Sigmoid colon (tissue), 7 donors: ENCODE measurements at places on chromosomes 2 and 18. TPM values are rescaled to one million over a fixed set of nuclear protein-coding genes. Genes with fewer than 3 reads are reported as not detected.
A peak's percentile ranks its signal among the peaks of the same experiment; 100 is the strongest.

GRCh38 chr2:195910570-195910969 lies 158.1 kb downstream of the DNAH7 start:
- DNase-seq: no peak
- H3K36me3 ChIP-seq: no peaks in the 10 kb centered on the region
- no peak overlapping the region for H3K4me3 ChIP-seq
- H3K27me3 ChIP-seq: no peaks in the 10 kb centered on the region
- H3K4me1 ChIP-seq: no peaks in the 10 kb centered on the region

DNA sequence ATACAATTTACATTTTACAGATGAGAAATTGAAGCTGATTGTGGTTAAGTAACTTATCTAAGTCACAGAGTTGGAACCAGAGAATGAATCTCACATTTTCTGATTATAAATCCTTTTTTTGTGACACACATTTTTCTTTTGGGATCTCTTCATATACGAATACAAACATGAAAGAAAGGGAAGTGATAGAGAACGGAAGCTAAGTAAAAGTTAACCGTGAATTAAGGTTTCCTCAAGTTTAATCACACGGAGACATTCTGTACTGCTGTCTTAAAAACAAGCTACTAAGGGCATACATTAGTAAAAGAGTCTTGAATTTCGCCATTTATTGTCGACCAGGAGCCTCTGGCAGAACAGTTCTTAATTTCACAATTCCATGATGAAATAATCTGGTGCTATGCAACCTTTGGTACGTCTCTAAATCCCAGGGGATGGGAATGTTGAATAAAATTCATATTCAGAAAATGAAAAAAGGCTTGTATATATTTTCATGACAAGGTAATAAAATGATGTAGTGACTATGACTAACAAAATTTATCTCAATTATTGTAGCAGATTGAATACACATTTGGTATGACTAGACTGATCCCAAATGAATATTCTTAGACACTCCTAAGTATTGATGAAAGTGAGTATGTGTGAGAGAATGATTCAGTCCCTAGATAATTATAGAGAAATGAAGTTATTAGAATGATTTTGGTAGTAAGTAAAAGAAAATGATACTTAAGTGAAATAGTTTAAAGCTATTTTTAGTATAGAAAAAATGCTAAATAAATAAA lies 40.3 kb upstream of the ZSWIM2 start:
- H3K4me3 ChIP-seq: no peak overlapping the region
- H3K4me1 ChIP-seq: no peaks in the 10 kb centered on the region
- H3K36me3 ChIP-seq: no peaks in the 10 kb centered on the region
- no peak for DNase-seq

- no peaks in the 10 kb centered on the region for H3K27me3 ChIP-seq
- no peak overlapping the region for H3K27ac ChIP-seq
- no peak overlapping the region for H3K4me3 ChIP-seq
- no peaks in the 10 kb centered on the region for H3K4me1 ChIP-seq
- DNase-seq: no peak
Measured at GRCh38 chr2:195330513-195330956, 326.5 kb upstream of the SLC39A10 start.

DNA sequence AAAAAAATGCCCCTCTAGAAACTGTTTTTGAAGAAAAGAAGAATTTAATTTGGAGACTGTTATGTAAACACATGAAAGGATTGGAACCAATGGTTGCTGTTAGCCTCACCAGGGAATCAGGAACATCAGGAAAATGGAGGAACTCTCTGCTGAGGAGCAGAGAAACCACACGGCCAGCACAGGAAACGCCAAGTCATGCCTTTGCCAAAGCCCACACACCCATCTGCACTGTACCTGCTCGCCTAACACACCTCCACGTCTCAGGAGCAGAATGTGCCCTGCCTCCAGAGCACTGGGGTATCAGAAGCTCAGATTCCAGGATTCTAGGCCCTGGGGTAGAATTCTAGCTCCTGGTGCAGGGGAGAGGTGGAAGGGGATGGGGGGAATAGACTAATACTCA lies 9.8 kb upstream of the SCYGR1 start:
- no peak overlapping the region for H3K4me3 ChIP-seq
- H3K27ac ChIP-seq: no peak overlapping the region
- H3K4me1 ChIP-seq: no peaks in the 10 kb centered on the region

DNA sequence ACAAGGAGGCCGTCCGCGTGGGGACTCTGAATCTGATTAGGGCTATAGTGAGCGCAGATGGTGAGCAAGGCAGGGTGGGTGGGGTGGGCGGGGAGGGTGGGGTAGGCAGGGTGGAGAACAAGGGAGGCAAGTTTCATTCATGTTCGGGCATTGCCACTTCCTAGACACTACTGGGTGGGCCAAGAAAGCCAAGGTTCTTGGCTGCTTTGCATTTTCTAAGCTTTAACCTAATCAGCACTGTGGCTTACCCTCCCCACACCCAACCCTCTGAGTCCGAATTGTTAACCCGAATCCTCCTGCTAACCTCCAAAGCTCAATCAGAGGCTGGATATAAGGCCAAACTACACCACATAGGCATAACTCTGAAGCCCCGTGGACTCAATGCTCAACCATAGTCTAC lies 18.1 kb downstream of the MROH2A start:
- H3K27me3 ChIP-seq: no peaks in the 10 kb centered on the region
- DNase-seq: no peak
- H3K27ac ChIP-seq: no peak overlapping the region
- no peak overlapping the region for H3K4me3 ChIP-seq
- no peaks in the 10 kb centered on the region for H3K36me3 ChIP-seq
- H3K4me1 ChIP-seq: no peaks in the 10 kb centered on the region

GRCh38 chr2:201248288-201248844 lies 12.0 kb upstream of the CASP8 start:
- H3K4me3 ChIP-seq: no peak overlapping the region
- H3K27ac ChIP-seq: no peak overlapping the region
- no peaks in the 10 kb centered on the region for H3K4me1 ChIP-seq
- H3K27me3 ChIP-seq: no peaks in the 10 kb centered on the region

DNA sequence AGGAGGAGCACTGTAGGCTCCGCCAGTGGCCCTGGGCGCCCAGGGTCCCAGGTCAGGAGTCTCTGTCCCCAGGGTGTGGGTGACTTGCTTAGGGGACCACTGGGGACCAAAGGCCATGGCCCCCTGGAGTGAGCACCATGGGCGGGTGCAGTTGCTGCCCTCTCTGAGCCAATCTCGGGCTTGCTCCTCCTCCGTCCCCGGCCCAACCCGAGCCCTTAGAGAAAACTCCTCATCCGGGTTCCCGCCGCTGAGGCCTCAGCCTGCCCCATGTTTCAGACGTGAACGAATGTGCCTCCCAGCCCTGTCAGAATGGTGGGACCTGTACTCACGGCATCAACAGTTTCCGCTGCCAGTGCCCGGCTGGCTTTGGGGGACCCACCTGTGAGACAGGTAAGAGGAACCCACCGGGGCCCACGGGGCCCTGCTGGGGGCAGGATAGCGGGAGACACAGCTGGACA lies 38.6 kb downstream of the SNED1 start:
- peak; percentile 56 for DNase-seq
- no peaks in the 10 kb centered on the region for H3K36me3 ChIP-seq
- peaks cover 17% of the 10 kb centered on the region for H3K4me1 ChIP-seq
- no peak overlapping the region for H3K27ac ChIP-seq
- H3K4me3 ChIP-seq: peak overlapping the region; percentile 34

- no peak overlapping the region for H3K4me3 ChIP-seq
- H3K27ac ChIP-seq: no peak overlapping the region
- H3K4me1 ChIP-seq: no peaks in the 10 kb centered on the region
- H3K36me3 ChIP-seq: no peaks in the 10 kb centered on the region
Measured at GRCh38 chr2:175741164-175741563, 260.9 kb downstream of the LNPK start.

DNA sequence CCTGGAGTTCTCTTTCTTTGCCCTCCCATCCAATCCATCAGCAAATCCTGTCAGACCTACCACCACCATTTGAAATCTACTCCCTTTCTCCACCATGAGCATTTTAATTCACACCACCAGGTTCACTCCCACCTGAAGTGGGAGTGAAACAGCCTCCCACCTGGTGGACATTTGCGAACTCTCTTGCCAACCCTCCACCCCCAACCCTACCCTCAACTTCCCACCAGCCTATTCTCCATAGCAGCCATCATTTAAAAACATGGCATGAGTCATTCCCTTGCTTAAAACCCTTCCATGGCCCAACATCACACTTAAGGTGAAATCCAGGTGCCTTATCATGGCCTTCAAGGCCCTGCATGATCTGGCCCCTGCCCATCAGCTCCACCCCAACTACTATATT lies 3.5 kb downstream of the RTKN start:
- H3K27ac ChIP-seq: no peak overlapping the region
- no peaks in the 10 kb centered on the region for H3K36me3 ChIP-seq
- H3K27me3 ChIP-seq: peaks cover 24% of the 10 kb centered on the region
- no peak overlapping the region for H3K4me3 ChIP-seq
- peaks cover 51% of the 10 kb centered on the region for H3K4me1 ChIP-seq

DNA sequence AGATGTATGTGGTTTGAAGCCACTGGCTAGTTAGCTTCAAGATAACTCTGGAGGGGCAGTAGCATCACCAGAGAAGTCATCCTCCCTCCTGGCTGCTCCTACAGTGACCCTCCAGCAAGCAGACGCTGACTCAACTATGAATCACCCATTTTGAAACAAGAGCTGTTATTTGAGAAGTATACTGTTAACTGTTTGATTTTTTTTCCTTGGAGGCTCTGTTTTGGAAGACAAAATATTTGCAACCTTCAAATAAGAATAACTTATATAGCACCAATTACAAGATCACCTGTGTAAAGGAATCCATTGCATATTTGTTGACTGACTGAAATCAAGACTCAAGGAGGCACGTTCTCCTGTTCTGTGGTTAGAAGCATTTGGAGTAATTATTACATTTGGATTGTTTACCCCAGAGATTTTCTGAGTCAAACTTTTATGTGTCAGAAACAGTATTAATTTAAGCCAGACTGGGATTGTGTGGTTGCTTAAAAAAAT lies 313.8 kb downstream of the MTX2 start:
- H3K36me3 ChIP-seq: no peaks in the 10 kb centered on the region
- DNase-seq: peak; percentile 67
- H3K27me3 ChIP-seq: no peaks in the 10 kb centered on the region
- no peak overlapping the region for H3K4me3 ChIP-seq
- no peak overlapping the region for H3K27ac ChIP-seq

DNA sequence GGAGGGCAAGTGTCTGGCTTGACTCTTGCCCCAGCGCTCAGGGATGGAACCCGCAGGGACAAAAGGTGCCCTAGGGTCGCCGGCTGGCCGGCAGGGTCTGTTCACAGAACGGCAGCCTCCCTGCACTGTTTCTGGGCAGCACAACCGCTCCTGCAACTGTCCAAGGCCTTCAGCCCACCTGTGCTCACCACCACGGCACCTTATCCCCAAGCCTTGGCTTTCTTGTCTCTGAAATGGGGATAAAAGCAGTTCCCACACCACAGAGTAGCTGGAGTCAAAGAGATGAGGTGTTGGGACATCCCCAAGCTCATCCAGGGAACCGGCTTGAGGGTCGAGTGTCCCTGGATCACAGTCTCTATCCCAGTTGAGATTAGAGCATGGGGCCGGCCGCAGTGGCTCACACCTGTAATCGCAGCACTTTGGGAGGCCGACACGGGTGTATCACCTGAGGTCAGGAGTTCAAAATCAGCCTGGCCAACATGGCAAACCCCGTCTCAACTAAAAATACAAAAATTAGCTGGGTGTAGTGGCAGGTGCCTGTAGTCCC lies 4.7 kb downstream of the SNORC start:
- peak; percentile 49 for DNase-seq
- peaks cover 28% of the 10 kb centered on the region for H3K27me3 ChIP-seq
- H3K4me3 ChIP-seq: no peak overlapping the region
- no peaks in the 10 kb centered on the region for H3K36me3 ChIP-seq
- no peak overlapping the region for H3K27ac ChIP-seq

- no peak for DNase-seq
- H3K4me3 ChIP-seq: no peak overlapping the region
- no peak overlapping the region for H3K27ac ChIP-seq
- no peaks in the 10 kb centered on the region for H3K4me1 ChIP-seq
- no peaks in the 10 kb centered on the region for H3K36me3 ChIP-seq
- no peaks in the 10 kb centered on the region for H3K27me3 ChIP-seq
Measured at GRCh38 chr2:34401186-34401585, 802.1 kb upstream of the FAM98A start.

GRCh38 chr2:49254401-49254800 lies 100.1 kb upstream of the FSHR start:
- no peaks in the 10 kb centered on the region for H3K4me1 ChIP-seq
- no peaks in the 10 kb centered on the region for H3K36me3 ChIP-seq
- no peaks in the 10 kb centered on the region for H3K27me3 ChIP-seq

DNA sequence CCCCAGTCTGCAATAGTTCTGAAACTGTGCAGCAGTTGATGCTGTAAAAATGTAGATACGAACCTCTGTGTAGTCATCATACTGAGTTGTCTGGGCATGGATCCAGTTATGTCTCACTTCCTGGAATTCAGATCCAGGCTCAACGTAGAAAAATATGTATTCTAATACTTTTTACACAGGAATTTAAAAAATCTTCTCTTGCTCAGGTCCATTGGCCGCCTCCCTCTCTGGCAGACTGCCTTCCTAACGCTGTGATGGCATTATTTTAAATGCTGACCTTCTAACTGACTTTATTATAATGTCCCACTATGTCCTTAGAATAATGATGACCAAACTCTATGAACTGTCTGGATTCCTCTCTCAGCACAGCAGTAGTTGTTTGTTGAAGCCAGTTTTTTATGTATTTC lies 119.6 kb downstream of the FEZ2 start:
- peaks cover 18% of the 10 kb centered on the region for H3K36me3 ChIP-seq
- peaks cover 41% of the 10 kb centered on the region for H3K4me1 ChIP-seq
- no peak overlapping the region for H3K4me3 ChIP-seq

DNA sequence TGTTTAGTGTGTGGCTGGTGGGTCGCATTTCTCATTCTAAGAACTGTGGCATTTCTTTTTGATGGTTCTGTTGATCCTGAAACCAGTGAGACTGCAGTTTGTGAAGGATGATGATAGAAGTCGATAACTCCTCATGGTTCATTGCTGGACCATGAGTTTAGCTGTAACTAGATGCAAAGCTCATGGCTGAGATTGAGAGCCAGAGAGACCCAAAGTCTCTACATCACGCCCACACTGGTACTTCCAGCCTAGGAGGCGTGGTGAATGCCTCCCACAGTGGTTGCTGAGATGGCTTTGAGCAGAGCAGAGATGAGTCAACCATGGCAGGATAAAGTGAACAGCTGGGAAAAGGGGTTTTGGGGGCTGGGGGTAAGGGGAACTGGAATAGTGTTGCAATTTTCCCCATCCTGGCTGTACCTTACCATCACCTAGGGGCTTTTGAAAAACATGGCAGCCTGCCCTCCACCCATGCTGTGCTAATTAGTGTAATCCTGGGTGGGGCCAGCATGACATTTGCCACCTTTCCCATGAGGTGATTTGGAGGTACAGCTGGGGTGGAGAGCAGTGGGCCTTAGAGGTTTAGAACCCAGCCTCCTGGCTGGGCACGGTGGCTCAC lies 24.1 kb downstream of the INPP4A start:
- DNase-seq: peak; percentile 46
- H3K27ac ChIP-seq: no peak overlapping the region
- no peaks in the 10 kb centered on the region for H3K36me3 ChIP-seq
- no peak overlapping the region for H3K4me3 ChIP-seq
- H3K27me3 ChIP-seq: no peaks in the 10 kb centered on the region

- no peak for DNase-seq
- no peak overlapping the region for H3K4me3 ChIP-seq
- no peaks in the 10 kb centered on the region for H3K36me3 ChIP-seq
- H3K4me1 ChIP-seq: no peaks in the 10 kb centered on the region
- H3K27ac ChIP-seq: no peak overlapping the region
- no peaks in the 10 kb centered on the region for H3K27me3 ChIP-seq
Measured at GRCh38 chr2:38263293-38263692, 113.8 kb downstream of the ATL2 start.

The IGFBP5 gene
- total RNA-seq: 773 TPM

The SPDYA gene
- 2.2 TPM for total RNA-seq

The FAM124B gene
- 1.8 TPM for total RNA-seq

The IL36B gene
- total RNA-seq: not detected

The C2orf78 gene
- not detected for total RNA-seq

The KYNU gene
- total RNA-seq: 1.1 TPM

The FAM110C gene
- 0.16 TPM for total RNA-seq

The MAP2 gene
- total RNA-seq: 21.8 TPM

The IL36RN gene
- not detected for total RNA-seq

The IER3IP1 gene
- 11.1 TPM for total RNA-seq

The KCNJ13 gene
- total RNA-seq: not detected
